ENCODE measurements at places on chromosomes 13 and 19.

DNA sequence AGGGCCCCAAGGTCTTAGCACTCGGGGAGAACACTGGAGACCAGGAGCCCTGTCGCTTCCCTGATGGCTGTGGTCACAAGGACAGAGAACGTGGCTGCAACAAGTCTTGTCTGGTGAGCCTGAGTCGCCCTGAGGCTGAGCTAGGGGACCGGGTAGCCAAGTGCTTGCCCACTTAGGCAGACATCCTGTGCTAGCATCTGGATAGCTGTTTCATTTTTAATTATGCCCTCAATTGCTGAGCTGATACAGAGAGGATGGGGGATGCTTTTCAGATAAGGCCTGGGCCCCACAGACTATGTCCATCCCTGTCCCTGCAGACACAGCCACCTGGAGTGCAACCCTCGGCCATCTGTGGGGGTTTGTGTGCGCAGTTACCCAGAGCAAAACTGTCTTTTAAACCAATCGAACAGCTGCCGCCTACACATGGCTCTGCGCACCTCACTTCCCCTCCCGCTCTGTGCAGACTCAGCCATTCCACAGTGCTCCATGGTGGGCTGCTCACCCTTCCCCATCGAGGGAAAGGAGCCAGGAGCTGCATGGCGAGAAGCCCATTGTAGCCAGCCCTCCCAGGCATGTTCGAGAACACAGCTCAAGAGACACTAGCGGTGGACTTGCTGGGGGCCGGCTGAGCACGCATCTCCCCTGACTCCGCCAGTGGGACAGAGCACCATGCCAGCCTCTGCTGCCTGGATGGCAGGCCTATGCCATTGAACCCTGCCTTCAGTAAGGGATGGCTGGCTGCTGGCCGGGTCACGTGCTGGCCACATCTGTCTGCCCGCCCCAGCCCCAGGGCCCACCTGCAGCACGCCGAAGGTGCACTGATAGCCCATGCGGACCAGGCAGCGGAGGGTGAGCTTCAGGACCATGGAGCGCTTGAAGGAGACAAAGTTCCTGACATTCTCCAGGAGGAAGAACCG, 19.4 kb upstream of the EIF3G start:
- DNase-seq, result no peak

DNA sequence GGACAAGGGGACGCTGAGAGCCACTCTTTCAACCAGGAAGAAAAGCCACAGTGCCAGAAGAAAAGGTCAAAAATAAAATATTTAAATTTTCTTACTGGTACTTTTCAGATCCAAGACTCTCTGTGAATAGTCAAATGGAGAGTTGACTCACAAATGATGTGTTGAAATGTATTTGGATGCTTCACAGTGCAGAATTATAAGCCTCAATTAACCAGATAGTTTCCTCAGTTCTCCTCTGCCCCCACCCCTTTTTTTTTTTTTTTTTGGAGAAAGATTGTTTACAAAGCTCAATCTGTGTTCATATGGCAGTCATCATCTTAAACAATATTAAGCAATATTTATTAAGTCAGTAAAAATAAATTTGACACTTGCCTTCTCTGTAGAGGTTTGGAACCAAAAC, 470.8 kb downstream of the FGF9 start:
- no peak for DNase-seq

DNA sequence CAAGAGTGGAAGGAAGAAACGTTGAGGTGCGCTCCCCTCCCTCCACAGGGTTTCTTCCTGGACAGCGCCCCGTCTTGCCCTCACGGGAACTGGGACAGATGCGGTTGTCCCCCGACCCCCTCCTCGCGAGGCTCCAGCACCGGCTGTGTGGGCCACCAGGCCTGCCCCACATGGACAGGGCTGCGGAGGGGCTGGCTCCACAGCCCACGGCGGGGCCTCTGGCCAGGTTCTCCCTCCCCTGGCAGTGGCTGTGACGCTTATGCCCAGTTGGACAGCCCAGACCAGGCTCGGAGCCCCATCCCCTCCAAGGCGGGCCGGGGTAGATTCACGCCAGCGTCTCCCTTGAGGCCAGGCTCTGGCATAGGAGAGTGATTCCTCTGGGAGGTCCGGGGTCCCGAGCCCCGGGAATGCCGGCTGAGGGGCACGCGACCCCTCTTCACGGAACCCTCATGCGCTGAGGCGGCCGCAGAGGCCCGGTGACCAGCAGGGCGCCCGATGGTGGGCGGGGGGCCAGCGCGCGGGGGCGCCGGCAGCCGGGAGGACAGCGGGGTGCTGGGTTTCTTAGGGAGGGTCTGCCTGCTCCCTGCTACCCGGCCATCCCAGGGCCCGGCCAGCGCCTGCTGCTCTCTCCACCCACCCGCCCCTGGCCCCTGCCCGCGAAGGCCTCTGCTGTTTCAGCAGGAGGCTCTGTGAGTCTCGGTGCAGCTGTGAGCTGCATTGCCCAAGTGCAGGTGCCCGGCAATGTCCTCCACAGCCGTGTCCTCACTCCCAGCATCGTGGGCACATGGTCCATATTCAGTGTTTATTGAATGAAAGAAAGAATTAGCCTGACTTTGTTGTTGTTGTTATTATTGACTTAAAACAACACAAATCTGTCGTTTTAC, 20.3 kb upstream of the GAS6 start:
- DNase-seq, result no peak

- DNase-seq, result no peak
Observed at GRCh38 chr19:48445256-48445605, 552 bp upstream of the GRWD1 start.

GRCh38 chr13:44211286-44211685, 162.3 kb upstream of the SERP2 start:
- DNase-seq, result no peak

DNA sequence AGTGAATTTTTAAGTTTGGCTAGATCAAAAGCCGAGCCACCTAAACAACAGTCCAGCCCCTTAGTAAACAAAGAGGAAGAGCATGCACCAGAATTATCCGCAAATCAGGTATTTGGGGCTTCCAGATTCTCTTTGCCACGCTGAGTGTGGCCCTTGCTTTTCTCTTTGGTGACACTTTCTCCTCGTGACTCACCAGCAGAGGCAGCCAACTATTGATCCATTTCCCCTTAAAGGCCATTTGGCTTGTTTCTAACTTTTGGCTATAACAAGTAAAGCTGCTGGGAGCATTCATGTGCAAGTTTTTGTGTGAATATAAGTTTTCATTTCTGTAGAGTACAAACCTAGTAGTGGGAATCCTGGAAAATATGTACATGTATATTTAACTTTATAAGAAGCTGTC, 17.6 kb upstream of the WDR88 start:
- no peak for DNase-seq

DNA sequence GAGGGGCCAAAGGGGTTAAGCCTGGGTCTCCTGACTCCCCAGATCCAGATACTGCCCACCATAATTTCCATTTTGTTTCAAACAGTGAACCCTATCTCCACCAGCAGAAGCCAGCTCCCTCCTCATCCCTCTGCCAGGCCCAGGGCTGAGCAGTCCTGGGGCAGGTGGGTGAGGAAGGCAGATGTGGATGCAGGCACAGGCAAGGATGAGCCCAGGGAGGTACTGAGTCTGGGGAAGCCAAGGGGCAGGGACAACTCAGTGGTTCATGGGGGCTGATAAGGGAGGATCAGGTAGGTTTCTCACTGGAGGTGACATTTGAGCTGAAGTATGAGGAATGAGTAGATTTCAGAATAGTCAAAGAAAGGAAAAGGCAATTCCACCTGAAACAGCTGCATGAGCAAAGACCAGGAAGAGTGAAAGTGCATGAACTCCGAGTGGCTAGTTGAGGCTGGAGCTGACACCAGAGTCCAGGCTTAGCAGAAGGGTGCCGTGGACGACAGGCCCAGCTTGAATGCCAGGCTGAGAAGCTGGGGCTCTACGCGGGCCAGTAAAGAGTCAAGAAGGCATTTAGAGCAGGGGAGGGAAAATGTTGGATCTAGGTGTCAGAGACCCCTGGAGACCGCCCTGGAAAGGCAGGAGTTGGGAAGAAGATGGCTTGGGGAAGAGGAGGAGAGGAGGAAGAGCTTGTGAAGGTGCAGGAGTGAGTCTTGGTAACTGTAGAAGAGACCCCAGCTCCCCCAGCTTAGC, 10.3 kb downstream of the CIC start:
- DNase-seq, result no peak

DNA sequence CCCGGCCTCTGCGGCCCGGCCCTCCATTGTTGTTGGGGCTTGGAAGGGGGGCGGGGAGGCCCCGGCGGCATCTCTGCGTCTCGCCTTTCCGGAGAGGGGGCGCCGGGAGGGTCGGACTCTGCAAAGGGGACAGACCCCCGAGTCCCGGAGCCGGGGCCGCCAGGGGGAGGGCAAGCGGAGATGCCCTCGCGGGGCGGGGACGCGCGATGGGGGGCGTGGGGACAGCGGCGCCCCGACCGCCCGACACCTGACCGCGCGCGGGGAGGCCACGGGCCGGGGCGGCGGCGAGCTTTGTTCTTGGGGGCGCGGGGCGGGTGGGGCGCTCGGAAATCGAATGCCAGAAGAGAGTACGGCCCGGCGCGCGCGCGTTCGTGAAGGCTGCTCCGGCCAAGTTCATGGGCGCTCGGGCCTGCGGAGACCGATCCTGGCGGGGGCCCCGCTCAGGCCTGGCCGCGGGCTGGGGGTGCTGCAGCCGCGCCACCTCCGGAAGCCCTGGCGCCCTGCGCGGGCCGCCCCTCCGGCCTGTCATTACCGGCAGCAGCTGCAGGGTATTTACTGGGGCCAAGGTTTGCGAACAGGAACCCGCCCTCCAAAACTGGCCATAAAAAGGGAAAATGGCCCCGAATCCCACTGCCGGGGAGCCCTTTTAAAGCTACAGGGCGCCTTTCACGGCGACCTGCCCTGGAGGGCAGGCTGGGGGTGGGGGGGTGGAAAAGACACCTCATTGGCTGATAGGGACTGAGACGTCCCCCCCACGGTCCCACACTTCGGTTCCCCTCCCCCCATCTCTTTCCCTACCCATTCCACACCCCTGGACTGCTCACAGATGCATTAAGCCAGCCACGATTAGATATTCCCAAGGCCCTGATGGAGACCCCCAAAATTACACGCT, 11.1 kb upstream of the NANOS3 start:
- DNase-seq, result no peak

DNA sequence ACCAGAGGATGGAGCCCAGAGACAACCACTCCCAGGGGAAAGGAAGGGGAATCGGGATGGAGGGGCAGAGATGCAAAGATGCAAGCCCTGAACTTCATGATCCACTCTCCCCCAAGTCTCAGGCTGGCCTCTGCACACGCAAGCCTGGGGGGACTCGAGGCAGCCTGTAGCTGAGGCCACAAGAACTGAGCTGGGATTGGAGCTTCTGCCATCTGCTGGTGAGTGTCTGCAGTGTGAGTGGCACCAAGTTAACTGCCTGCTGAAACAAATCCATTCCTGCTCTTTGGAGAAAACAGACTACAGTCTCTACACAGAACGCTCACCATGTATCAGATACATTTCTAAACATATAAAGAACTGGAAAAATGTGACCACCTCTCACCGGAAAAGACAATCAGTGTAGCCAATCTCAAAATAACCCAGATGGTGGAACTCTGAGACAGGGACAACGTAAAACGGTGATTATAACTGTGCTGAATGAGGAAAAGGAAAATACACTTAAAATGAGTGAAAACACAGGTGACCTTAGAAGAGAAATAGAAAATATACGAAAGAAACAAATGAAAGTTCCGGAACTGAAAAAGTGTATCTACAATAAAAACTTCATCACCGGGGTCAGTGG, 62.1 kb downstream of the KLF2 start:
- DNase-seq, result no peak

DNA sequence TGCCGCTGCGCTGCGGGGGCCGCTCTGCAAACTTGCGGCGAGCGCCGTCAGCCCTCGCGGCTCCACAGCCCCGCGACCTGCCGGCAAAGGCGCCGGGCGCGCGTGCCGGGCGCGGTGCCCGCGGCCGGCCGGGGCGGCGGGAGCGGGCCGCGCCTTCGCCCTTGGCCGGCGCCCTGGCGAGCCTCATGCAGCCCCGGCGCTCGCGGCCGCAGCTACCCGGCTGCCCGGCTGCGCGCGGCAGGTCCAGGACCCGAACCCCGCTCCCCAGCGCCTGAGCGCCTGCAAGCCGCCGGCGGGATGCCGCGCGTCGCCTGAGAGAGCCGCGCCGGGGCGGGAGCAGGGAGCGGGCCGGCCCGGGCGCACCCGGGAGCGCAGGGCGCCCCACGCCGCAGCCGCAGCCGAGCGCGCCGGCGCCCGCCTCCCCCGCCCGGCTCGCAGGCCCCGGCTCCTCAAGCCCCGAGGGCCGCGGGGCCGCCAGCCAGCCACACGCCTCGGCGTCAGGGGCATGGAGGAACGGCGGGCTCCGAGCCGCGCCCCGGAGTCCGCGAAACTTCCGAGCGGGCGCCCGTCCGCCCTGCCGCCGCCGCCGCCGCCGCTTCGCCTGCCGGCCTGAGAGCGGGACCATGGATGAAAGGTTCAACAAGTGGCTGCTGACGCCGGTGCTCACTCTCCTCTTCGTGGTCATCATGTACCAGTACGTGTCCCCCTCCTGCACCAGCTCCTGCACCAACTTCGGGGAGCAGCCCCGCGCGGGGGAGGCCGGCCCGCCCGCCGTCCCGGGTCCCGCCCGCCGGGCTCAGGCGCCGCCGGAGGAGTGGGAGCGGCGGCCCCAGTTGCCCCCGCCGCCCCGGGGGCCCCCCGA, 564 bp downstream of the HS6ST3 start:
- no peak for DNase-seq

- DNase-seq, result no peak
Observed at GRCh38 chr13:106596275-106596937, 28.5 kb upstream of the ARGLU1 start.

- no peak for DNase-seq
Observed at GRCh38 chr13:101757446-101758039, 305.1 kb downstream of the ITGBL1 start.

GRCh38 chr19:41328842-41329225, 18.9 kb downstream of the CCDC97 start:
- no peak for DNase-seq

GRCh38 chr19:19900139-19900728, 512 bp upstream of the ZNF93 start:
- no peak for DNase-seq

- no peak for DNase-seq
Observed at GRCh38 chr13:19068691-19069090, 112.9 kb downstream of the TUBA3C start.

- DNase-seq, result no peak
Observed at GRCh38 chr13:78131346-78131745, 212.7 kb upstream of the EDNRB start.

GRCh38 chr19:11457115-11457514, 21.7 kb downstream of the PRKCSH start:
- no peak for DNase-seq

DNA sequence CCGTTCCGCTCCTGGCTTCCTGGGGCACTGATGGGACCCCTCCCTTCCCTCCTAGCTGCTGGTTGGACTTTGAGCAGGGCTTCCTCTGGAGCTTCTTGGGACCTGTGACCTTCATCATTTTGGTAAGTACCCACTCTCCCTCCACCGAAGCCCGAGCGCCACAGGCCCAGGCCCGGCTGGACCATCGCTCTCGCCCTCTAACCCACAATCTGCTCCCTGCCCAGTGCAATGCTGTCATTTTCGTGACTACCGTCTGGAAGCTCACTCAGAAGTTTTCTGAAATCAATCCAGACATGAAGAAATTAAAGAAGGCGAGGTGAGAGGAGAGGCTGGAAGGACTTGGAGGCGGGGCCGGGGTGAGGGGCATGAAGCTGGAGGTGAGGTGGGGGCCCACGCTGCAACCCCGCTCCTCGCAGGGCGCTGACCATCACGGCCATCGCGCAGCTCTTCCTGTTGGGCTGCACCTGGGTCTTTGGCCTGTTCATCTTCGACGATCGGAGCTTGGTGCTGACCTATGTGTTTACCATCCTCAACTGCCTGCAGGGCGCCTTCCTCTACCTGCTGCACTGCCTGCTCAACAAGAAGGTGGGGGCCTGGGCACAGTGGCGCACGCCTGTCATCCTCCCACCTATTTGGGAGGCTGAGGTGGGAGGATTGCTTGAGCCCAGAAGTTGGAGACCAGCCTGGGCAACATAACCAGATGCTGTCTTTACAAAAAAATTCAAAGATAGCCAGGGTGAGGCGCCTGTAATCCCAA, 12.3 kb downstream of the DDX39A start:
- no peak for DNase-seq

Measured in stimulated activated CD4-positive, alpha-beta T cell treated with anti-CD3 and anti-CD28 coated beads, Interleukin-15, amount 100 ng/mL, for 1 hour (primary cell).